Kidney (tissue), 22 donors: ENCODE measurements at places on chromosomes 3 and 15. TPM values are rescaled to one million over a fixed set of nuclear protein-coding genes. Genes with fewer than 3 reads are reported as not detected.

Gene ASTE1
- polyA plus RNA-seq, result 3.9 TPM

Gene DCLK3
- not detected for polyA plus RNA-seq

Gene GALNT15
- 5.5 TPM for polyA plus RNA-seq

Gene IQCF5
- not detected for polyA plus RNA-seq

Gene RRP9
- 17.8 TPM for polyA plus RNA-seq

Gene STRA6
- 31.9 TPM for polyA plus RNA-seq

Gene CFAP100
- 0.60 TPM for polyA plus RNA-seq

Gene WNT7A
- polyA plus RNA-seq, result 0.13 TPM

Gene FAM227B
- 12.2 TPM for polyA plus RNA-seq

Gene CHRD
- 18.6 TPM for polyA plus RNA-seq

Gene RTP3
- 0.30 TPM for polyA plus RNA-seq

Gene GLDN
- polyA plus RNA-seq, result 0.71 TPM

Gene TBC1D23
- 18.0 TPM for polyA plus RNA-seq

Gene SPINK8
- polyA plus RNA-seq, result not detected

Gene GTF2A2
- polyA plus RNA-seq, result 139 TPM

Gene C2CD4A
- polyA plus RNA-seq, result 0.17 TPM

Gene RPL39L
- polyA plus RNA-seq, result 10.9 TPM

Gene GOLGA8S
- polyA plus RNA-seq, result 0.13 TPM

Gene CCDC32
- polyA plus RNA-seq, result 35.9 TPM

Gene ATP11B
- 8.0 TPM for polyA plus RNA-seq

Gene CAMK2N2
- polyA plus RNA-seq, result 0.39 TPM

Gene SMAD6
- polyA plus RNA-seq, result 15.4 TPM

Gene DLL4
- 5.8 TPM for polyA plus RNA-seq

Gene TRANK1
- 1.2 TPM for polyA plus RNA-seq

Gene EPHB1
- polyA plus RNA-seq, result 0.39 TPM
